ENCODE measurements at places on chromosomes 11 and 22. TPM values are rescaled to one million over a fixed set of nuclear protein-coding genes. Genes with fewer than 3 reads are reported as not detected.

MYEOV gene
- polyA plus RNA-seq = 1.5 TPM

OR52I2 gene
- polyA plus RNA-seq = not detected

CCDC116 gene
- 0.03 TPM for polyA plus RNA-seq

C11orf91 gene
- polyA plus RNA-seq = 0.10 TPM

PGA4 gene
- polyA plus RNA-seq = not detected

OR52I1 gene
- not detected for polyA plus RNA-seq

C22orf23 gene
- not detected for polyA plus RNA-seq

DNA sequence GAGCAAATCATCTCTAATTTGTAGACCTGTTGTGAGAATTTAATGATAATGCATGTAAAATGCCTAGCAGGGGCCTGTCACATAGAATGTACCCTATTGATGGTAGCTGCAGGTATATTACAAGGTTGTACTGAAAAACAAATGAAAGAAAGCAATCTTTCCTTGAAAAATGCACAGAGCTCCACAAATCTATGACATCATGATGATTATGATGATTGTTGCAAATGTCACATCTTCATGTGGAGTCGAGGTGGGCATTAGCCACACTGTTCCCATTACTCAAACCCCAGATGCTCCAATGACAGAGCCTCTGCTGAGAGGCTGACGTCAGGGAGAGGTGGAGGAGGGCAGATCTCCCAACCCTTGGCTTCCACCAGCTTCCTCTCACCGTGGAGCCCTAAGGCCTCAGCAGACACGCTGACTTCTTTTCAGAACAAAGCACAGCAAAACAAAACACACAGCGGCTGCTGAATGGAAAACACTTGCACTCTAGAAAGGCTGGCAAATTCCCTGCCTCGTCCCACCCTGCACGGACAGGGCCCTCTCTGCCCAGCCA, 298.3 kb downstream of the KIRREL3 start:
- no peaks in the 10 kb centered on the region for H3K27me3 ChIP-seq
- H3K4me1 ChIP-seq = no peaks in the 10 kb centered on the region
- H3K36me3 ChIP-seq = no peaks in the 10 kb centered on the region

- peak overlapping the region; percentile 93 for H3K27ac ChIP-seq
- H3K4me3 ChIP-seq = peak overlapping the region; percentile 51
- DNase-seq = peak; percentile 80
Measured at GRCh38 chr11:72721689-72722049, 30.5 kb downstream of the ARAP1 start.

DNA sequence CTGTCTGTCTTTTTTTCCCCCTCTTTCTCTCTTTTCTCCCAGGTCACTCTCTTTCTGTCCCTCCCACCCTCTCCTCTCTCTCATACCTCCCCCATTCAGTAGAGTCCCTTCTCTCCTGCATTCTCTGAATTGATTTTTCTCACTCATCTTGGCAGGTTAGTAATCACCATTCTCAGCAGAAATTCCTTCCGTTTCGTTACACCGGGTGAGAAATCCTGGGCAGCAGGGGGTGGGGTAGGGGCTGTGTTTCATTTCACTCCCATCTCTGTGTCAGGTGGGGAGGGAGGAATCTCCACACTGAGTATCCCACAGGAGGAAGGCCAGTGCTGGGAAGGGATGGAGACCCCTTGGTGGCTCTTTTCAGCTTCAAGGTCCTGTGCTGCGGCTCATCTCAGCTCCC, 253.5 kb downstream of the MIAT start:
- H3K36me3 ChIP-seq = no peaks in the 10 kb centered on the region
- no peak overlapping the region for H3K4me3 ChIP-seq
- no peak for DNase-seq
- H3K4me1 ChIP-seq = no peaks in the 10 kb centered on the region
- H3K27me3 ChIP-seq = peaks cover 7% of the 10 kb centered on the region
- H3K27ac ChIP-seq = no peak overlapping the region

DNA sequence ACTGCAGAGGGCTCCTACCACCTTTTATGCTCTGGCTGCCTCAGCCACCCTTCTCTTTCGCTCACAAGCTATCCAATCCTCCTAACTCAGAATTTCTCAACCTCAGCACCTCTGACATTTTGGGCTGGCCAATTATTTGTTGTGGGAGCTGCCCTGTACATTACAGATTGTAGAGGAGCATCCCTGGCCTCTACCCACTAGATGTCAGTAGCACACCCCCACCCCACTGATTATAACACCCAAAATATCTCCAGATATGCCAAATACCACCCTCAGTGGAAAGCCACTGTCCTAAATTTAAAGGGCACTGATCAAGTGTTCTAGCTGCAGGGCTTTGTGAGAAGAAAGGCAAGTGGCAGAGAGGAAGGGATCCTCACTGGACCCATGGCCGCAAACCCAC, 443.1 kb downstream of the SOX6 start:
- no peaks in the 10 kb centered on the region for H3K27me3 ChIP-seq
- H3K4me3 ChIP-seq = no peak overlapping the region
- no peaks in the 10 kb centered on the region for H3K36me3 ChIP-seq
- no peaks in the 10 kb centered on the region for H3K4me1 ChIP-seq
- DNase-seq = no peak
- H3K27ac ChIP-seq = no peak overlapping the region

DNA sequence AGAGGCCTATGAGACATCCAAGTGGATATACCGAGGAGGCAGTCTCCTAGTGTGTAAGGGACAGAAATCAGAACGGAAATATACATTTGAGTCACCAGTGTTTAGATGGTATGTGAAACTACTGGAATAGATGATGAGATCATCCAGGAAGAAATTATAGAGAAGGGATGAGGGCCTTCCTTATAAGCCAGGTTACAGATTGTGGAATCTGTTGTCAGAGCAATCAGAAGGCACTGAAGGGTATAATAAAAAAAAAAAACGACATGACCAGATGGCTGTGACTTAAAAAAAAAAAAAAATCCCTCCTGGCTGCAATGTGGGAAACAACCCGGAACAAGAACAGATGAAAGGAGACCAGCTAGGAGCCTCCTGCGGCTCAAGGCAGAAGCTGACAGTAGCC, 2.7 kb downstream of the MAJIN start:
- H3K4me1 ChIP-seq = peaks cover 22% of the 10 kb centered on the region
- H3K27me3 ChIP-seq = no peaks in the 10 kb centered on the region
- H3K27ac ChIP-seq = peak overlapping the region; percentile 89
- H3K4me3 ChIP-seq = no peak overlapping the region
- DNase-seq = peak; percentile 38

Data from keratinocyte (primary cell).